ENCODE measurements at places on chromosomes 2 and 18.

DNA sequence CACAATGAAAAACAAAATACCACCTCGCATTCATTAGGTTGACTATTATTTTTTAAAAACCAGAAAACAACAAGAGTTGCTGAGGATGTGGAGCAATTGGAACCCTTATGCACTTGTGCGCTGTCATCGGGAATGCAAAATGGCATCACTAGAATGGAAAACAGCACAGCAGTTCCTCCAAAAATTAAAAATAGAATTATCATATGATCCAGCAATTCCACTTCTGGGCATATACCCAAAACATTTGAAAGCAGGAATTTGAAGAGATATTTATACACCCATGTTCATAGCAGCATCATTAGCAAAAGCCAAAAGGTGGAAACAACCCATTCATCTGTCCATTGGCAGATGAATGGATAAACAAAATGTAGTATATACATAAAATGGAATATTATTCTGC, 11.9 kb upstream of the NMUR1 start:
- DNase-seq: no peak

DNA sequence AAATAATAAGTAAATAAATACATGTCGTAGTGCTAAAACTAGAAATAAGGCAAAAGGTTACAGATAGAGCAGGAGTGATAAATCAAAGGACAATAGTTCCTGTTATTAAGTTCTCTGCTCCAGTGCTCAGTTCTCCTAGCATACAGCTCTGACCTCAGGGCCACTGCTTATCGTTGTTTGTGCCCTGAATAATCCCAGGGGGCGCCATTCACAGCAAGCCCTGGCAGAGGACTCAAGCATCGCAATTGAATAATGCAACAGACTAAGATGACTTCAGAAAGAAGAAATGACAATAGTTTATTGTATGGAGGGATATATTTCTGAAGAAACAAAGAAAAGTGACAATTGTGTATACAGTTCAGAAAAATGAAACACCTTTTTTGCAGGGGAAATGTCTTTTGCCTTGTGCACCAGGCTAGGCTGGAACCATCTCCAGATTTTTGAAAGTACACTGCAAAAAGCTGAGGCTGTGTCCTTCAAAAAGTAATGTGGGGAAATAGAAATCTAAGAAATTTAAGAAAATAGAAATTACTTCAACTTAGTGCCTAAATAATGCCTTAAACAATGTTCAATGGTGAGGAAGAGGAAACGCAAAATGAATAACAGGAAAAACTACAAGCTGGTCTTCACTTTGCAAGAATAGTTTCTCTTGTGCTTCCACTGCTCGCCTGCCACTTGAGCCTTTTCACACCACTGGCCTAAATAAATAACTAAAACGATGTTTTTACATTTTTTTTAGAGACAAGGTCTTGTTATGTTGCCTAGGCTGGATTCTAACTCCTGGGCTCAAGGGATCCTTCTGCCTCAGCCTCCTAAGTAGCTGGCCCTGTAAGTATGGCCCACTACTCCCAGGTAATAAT, 19.0 kb upstream of the CCNYL1 start:
- DNase-seq: peak; percentile 44

DNA sequence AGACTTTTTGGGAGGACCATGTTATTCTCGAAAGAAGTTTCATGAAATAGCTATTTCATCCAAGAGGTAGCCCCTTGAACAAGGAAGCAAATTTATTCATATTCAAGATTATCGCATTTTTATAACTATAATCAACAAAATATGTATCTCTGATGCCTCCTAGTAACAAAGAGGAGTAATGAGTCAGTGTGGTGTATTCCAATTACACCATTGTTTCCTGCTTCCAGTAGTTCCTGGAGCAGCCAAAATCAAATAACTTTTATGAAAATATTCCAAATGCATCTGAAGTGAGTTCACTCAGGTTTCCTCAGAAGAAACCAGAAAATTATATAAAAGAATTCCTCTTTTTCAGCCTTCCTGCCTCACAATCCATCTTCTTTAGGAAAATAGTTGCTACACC, 43.0 kb downstream of the ANKRD36B start:
- DNase-seq: no peak

DNA sequence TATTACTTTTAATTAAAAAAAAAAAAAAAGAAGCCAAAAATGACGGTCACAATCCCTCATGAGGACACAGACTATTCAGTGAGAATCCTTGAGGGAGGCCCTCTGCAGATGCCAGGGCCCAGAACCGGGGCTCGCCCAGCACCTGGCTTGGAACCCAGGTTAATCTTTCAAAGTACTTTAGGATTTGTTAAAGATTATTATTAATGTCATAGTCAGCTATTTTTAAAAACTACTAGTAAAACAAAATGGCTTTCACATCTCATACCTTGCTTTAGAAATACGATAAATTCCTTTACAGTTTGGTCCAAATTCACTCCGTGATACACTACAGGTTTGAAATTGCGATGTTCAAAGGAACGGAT, 27.1 kb downstream of the C2orf76 start:
- DNase-seq: no peak

GRCh38 chr18:38982072-38982471, 1416.5 kb upstream of the CELF4 start:
- DNase-seq: no peak

DNA sequence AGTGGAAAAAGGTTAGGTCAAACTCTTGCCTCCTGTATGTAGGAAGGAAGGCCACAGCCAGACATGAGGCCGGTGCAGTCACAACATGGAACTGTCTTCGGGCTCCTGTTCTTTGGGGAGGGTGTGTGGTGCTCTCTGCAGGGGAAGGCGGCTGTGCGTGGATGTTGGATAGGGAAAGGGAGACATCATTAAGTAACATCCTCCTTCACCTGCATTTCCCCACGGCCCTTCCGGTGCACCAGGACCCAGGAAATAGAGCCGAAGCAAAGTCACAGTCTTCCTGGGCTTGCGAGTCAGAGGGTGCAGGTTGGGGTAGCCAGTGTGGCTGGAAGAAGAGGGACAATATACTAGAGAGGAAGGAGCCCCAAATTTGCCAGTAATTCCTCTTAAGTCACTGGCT, 78.9 kb upstream of the SMAD7 start:
- no peak for DNase-seq

- DNase-seq: no peak
Measured at GRCh38 chr2:33167622-33168245, 221.0 kb downstream of the LTBP1 start.

DNA sequence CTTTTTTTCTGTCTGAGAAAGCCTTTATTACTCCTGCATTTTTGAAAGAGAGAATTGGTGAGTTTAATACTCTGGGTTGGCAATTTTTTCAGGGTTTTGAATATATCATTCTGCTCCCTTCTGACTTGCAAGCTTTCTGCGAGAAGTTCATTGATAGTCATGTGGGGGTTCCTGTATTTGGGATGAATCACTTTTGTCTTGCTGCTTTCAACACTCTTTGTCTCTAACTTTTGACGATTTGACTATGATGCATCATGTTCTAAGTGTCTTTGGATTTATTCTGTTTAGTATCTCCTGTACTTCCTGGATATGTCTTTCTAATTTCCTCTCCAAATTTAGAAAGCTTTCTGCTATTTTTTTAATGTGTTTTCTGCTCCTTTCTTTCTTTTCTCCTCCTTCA, 41.0 kb upstream of the SLC9A2 start:
- DNase-seq: no peak

- DNase-seq: no peak
Measured at GRCh38 chr2:173395567-173396351, 41.1 kb downstream of the CDCA7 start.

DNA sequence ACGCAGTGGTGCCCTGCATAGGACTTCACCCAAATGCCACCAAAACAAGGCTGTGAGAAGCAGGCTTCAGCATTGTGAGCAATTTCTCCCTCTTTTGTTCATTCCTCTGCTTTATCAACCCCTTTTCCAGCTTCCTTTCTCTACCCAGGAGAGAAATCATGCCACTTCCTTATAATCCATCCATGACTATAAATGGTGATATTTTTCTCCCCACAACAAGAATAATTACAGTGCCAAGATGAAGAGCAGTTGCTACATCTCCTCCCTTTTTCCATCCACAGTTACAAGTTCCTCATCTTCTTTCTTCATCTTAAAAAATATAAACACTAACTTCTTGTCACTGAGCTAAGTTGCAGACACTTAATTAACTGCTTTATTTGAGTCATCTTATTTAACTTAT, 167.2 kb downstream of the ANTXR1 start:
- DNase-seq: no peak

DNA sequence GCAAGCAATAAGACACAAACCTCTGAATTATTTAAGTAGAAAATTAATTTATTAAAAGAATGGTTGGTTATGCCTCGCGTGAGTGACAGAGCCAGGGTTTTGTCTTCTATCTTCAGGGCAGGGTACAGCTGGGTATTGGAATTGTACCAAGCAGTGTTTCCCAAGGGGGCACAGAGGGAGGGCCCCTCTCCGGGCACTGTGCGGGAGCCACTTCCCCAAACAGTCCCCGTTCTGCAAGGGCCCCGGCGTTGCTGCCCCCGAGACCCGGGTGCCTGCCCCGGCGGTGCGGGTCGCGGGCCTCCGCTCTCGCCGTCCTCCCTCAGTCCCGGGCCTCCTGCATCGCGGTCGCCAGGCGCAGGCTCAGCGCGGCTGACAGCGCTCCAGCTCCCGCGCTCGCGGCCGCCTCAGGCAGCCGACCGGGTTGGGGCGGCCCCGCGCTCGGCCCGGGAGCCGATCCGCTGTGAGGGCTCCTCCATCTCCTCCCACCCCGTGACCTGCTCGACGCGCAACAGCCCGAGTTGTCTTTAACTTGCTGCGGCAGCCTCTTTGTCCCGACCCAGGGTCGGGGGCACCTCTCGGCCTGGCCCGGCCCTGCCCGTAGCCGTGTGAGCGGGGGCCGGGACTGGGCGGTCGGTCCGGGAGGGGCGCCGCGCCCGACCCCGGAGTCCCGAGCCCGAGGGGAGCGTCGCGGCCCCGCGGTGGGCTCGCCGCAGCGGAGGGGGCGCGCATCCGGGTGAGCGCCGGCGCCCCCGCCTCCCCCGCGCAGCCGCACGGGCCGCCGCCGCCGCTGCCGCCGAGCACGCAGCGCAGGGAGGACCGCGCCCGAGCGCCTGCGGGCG, 620 bp upstream of the GALNT1 start:
- DNase-seq: peak; percentile 71

DNA sequence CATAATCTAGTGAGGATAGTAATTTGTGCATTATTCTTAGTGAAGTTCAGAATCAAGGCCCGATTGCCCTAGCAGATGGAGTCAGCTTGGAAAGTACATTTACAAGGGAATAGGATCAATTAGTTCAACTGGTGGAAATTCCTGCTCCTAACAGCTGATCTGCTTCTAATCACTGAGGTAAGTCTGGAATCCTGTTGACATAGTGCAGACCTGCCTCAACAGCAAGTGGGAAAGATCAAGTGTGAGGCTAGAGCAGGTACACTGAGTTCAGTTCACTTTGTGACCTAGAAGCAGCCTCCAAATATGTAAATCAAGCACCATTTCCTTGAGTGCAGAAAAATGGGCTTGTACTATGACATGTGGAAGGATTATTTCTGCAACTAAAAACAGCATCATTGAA, 111.2 kb upstream of the NOSTRIN start:
- DNase-seq: no peak

DNA sequence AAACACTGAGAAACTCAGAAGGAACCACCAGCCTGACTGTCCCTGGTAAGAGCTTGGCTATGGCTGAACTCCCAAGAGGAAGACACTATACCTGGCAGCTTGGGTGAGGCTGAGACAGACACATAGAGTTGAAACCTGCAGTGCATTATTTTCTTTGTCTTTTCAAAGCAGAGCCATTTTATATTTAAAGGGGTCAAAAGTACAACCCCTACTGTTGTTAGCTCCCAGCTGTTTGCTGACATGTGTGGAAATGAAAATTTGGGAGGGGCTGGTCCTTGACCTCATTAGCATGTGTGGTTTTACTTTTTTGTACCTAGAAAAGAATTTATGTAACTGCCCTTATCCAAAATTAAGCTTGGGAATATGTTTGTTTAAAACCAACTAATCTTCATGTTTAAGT, 309.0 kb downstream of the RPRM start:
- DNase-seq: no peak

DNA sequence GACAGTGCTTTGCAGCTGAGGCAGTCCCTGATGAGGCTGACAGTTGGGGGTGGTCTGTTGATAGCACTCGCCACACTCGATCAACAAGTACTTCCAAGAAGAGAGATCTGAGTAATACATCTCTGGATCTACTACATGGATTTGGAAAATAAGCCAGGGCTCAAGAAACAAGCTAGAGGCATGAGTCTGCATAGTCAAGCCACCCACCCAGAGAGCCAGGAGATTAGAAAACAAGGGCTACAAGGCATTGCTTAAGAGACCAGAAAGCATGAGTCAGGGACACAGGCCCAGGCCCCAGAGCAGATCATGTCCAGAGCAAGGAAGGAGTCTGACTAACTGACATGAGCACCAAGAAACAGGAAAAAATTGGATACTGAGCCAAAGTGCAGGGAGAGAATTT, 196.9 kb upstream of the CWC22 start:
- DNase-seq: no peak

- no peak for DNase-seq
Measured at GRCh38 chr2:240161087-240161750, 20.8 kb upstream of the OTOS start.

DNA sequence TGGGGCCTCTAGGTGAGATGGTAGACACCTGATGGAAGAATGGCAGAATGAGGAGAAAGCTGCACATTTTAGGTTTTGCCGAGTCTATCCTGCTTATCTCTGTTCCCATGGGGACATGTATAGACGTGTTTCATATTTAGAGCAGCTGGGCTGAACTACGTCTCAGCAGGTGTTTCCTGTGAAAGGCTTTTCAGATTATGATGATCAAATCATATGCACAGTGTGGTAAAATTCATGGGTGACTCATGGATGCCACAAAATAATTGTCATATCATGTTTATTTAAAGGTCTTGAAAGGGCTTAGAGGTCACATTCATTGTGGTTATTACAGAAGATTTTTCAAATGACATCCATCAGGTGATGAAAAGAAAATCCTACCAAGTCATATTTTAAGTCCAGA, 90.5 kb downstream of the ICOS start:
- no peak for DNase-seq

- DNase-seq: no peak
Measured at GRCh38 chr2:231911381-231911780, 14.8 kb downstream of the NPPC start.

DNA sequence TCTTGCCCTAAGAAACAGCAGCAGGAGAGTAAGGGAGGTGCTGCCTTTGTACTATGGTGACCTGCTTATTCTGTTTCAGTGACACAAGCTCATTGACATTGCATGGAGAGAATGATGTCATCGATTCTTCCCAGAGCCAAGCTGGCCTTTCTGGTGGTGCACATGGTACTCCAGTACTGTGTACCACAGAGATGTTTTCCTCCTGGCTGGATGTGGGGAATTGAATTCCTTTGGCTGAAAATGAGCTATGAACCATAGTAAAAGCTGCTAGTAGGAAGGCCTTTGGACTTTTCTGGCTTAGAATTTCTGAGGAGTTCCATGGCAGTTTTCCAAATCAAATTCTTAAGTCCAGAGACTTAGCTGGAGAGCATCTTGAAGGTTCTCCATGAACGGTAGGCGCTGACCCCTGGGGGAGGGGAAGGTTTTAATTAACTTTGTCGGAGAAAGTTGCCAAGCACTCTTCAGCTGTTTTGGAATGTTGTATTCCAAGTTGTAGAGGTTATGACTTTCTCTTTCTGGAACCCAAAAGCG, 17.1 kb upstream of the B3GNT2 start:
- DNase-seq: no peak

DNA sequence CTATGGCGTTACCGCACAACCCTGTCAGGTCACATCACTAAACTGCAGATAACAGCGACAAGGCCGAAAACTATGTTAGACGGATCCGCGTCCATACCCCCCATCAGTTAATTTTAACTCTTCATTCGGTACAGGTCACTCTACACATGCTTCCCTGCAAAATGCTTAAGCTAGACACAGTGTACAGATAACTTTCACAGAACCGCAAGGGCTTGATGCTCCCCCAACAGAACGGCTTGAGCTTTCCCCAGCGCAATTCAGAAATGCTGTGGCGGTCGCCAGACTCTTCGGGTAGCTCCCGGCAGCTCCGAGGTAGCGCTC, 283 bp upstream of the RBBP8 start:
- no peak for DNase-seq
